A549 treated with CORT108297 at 1 μM for 4 hours (cell line): ENCODE measurements at places on chromosomes 3 and 15. TPM values are rescaled to one million over a fixed set of nuclear protein-coding genes. Genes with fewer than 3 reads are reported as not detected.

The CPLX3 gene
- total RNA-seq, result 0.05 to 0.06 TPM in 2 of 5 replicates, not detected in the others

The PLSCR1 gene
- total RNA-seq, result 44.3 to 47.6 TPM (median 46.1 TPM) in 5 replicates

The FBXL2 gene
- 7.3 to 9.4 TPM (median 8.0 TPM) in 5 replicates for total RNA-seq

The TNNC1 gene
- 0.92 to 1.5 TPM (median 1.2 TPM) in 5 replicates for total RNA-seq

The RTP1 gene
- not detected in 5 replicates for total RNA-seq

The TTC21A gene
- 0.91 to 2.8 TPM (median 1.9 TPM) in 5 replicates for total RNA-seq

The CTDSPL gene
- total RNA-seq, result 8.9 to 13.4 TPM (median 11.4 TPM) in 5 replicates

The FAM107A gene
- total RNA-seq, result not detected in 5 replicates

The ACAN gene
- 0.16 to 0.33 TPM (median 0.17 TPM) in 5 replicates for total RNA-seq

The GAP43 gene
- 0.06 to 0.08 TPM (median 0.06 TPM) in 4 of 5 replicates, not detected in the other for total RNA-seq

The GCNT3 gene
- 143 to 183 TPM (median 156 TPM) in 5 replicates for total RNA-seq

The MYO5C gene
- 4.5 to 6.5 TPM (median 5.4 TPM) in 5 replicates for total RNA-seq

The TUSC2 gene
- total RNA-seq, result 23.3 to 43.8 TPM (median 36.8 TPM) in 5 replicates

The GRK7 gene
- not detected in 5 replicates for total RNA-seq

The LINGO1 gene
- total RNA-seq, result 8.5 to 13.7 TPM (median 9.8 TPM) in 5 replicates
